AG08395 (cell line): ENCODE measurements at places on chromosomes 11 and 22.

DNA sequence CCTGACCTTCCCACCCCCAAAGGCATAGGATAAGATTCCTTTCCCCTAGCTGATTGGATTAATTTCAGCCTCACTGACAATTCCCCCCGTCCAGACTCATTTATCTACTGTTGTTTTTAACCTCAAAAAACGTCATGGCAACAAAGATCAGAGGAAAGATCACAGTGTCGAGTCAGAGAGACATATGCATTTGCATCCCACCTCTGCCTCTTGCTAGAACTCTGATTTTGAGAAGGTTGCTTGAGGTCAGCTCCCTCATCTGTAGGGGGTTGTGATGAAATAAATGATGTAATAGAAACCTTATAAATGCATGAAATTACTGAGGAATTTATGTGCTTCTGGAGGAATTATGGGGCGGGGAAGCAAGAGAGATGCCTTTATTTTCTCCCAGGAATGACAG lies 53.3 kb upstream of the SYN3 start:
- no peak for DNase-seq

DNA sequence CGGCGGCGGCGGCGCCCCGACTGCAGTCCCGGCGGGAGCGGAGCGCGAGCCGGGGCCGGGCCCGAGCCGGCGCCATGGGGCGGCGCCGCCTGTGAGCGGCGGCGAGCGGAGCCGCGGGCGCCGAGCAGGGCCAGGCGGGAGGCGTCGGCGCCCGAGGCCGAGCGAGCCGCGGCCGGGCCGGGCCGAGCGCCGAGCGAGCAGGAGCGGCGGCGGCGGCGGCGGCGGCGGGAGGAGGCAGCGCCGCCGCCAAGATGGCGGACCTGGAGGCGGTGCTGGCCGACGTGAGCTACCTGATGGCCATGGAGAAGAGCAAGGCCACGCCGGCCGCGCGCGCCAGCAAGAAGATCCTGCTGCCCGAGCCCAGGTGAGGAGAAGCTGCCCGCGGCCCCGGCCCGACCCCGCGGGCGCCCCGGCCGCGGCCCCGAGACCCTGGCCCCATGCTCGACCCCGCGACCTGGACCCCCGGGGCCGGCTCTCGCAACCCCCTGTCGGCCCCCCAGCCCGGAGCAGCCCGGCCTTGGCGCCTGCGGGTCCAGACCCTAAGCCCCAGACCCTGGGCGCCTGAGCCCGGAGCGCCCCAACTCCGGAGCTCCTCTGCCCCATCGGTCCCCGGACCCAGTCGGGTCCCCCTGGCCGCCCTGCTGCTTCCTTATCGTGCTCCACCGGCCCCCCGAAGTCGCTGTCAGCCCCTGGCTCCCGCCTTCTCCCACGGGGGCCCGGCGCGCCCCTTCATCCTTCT lies at the start of gene GRK2:
TSS of gene GRK2 (plus strand) at position 25 of the 739 bp plus-strand sequence. CDS start at position 252, 227 bp downstream.
- peak; percentile 58 for DNase-seq

DNA sequence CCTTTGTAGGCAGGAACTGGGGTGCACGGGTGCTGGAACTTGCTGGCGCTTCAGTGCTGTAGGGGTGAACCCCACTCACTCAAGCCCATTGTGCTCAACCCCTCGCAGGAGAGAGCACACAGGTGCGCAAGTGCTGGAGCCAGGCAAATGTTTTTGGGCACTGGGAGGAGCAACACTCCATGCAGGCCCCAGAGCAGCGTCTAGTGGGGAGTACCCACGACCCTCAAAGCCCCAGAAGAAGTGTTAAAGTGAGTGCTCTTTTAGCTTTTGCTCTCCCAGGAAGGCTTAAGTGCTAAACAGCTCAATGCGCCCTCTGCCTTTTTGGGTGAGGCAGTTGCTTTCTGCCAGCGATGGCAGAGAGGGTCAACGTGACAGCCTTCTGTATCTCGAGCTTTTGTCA lies 282.2 kb upstream of the ARHGAP42 start:
- no peak for DNase-seq

- no peak for DNase-seq
Observed at GRCh38 chr11:16737818-16738192, 642 bp upstream of the C11orf58 start.

GRCh38 chr11:110857892-110858546 lies 145.8 kb upstream of the ARHGAP20 start:
- DNase-seq: peak; percentile 21

- no peak for DNase-seq
Observed at GRCh38 chr11:1920128-1920908, 815 bp downstream of the TNNT3 start.
